IPS DF 6.9 (cell line): ENCODE measurements at places on chromosomes 5 and 9.

DNA sequence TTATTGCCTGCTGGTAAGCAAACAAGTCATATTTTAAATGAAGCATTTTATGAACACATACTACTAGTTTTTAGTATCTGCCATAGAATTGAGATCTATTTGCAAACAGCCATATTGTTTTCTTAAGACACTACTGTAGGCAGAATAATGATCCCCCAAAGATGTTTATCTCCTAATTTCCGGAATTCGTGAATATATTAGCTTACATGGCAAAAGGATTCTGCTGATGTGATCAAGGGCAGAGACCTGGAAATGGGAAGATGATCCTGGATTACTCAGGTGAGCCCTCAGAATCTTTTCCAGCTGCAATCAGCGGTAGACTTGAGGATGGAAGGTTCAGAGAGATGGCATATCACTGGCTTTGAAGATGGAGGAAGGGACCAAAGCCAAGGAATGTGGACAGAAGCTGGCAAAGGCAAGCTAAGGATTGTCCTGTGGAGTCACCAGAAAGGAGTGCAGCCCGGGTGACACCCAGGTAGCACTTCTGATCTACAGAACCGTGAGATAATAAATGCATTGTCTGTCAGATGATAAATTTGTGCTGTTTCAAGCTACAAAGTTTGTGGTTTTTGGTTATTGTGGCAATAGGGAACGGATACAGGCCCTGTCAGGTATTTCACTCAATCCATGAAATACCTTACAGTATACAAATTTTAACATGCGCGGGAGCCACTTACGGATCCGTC lies 1.0 kb upstream of the ERCC6L2 start:
- DNase-seq, result no peak

DNA sequence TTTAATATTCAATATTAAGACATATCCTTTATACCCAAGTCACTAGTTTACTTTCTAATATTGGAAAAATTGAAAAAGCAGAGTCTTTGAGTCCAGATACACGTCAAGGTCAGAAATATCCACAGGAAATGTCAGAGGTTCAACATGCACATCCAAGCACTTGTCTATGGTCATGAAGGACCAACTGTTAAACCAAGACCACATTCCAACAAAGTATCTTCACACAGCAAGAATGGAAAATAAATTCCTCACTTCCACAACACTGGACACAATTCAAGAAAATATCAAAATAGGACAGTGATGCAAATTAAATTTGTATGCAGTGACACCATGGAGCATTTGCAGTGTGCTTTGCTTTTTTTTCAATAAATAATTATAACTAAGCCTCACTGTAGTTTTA lies 142.5 kb downstream of the GABRB2 start:
- no peak for DNase-seq

GRCh38 chr5:117792476-117792875 lies 1195.9 kb downstream of the DTWD2 start:
- DNase-seq, result no peak

- no peak for DNase-seq
These were observed 44.3 kb downstream of the TNFSF15 start for GRCh38 chr9:114761523-114761922.

GRCh38 chr5:73444499-73445438 lies 3.8 kb downstream of the FOXD1 start:
- DNase-seq, result no peak

- peak; percentile 22 for DNase-seq
These were observed 205.7 kb downstream of the ADAMTS12 start for GRCh38 chr5:33685873-33686755.

DNA sequence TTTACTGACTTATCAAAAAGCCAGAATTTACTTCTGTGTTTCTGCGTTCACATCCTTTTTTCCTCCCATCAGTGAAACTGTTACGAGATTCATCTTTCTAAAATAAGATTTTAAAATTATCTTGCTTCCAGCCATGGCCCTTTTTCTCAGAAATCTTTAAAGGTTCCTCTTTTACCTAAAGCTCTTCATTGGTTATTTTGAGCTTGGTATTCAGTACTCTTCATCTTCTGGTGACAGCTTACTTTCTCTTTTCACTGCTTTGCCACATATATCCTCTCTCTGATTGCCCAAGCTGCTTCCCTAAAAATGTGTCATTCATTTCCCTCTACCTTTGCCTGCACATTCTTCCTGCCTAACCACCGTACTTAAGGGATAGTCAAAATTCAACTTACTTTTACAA lies 32.3 kb downstream of the TGFBR1 start:
- no peak for DNase-seq

DNA sequence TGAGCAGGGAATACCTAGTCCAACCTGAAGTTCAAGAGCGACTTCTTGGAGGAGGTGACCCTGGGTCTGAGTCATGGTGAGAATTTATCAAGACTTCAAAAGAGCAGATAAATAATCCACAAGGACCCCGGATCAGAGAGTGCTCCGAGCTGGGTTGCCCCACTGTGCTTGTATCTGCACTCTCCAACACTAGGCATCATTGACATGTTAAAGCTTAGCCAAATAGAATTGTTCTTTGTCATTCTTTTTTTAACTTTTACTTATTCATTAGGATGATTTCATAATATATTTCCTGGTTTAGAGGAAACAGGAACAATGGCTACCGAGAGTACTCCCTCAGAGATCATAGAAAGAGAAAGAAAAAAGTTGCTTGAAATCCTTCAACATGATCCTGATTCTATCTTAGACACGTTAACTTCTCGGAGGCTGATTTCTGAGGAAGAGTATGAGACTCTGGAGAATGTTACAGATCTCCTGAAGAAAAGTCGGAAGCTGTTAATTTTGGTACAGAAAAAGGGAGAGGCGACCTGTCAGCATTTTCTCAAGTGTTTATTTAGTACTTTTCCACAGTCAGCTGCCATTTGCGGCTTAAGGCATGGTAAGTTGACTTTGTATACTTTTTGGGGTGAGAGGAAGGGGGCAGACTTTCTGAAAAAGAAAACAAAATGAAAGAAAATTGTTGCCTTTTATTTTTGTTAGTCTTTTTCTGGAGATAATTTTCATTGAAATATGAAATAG lies at the start of gene CARD6:
Gene CARD6 (plus strand): TSS at position 300 of the 738 bp plus-strand sequence. CDS start 16 bp downstream, at position 316.
- DNase-seq, result no peak
